ENCODE measurements at places on chromosomes 4 and X. TPM values are rescaled to one million over a fixed set of nuclear protein-coding genes. Genes with fewer than 3 reads are reported as not detected.

DNA sequence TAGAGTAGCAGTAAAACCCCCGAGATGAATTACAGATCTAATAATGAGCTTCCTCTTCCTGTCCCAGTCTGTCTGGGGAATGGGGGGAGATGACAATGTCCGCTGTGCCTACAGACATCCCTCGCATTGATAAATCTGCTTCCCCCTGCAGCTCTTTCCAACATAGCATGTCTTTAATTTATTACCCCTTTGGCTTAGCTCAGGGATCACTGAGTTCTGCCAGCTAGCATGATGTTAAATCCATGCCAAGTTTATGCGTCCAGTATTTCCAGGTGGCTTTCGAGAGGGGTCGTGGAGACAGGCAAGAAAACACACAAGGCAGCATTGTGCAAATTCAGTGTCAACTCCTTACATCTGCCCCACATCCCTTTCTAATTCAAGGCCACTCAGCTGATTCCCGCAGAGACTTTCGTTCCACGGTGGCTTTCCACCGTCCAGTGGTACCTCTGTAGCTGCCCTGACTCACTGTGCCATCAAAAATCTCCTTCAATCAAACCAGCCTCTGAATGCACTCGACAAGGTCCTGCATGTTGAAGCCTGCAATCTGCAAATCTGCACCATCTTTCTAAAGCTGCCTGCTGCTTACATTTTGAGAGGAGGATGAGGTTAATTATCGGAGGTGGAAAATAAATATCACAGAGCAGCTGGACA lies 75.1 kb downstream of the MXRA5 start:
- no peaks in the 10 kb centered on the region for H3K36me3 ChIP-seq
- no peaks in the 10 kb centered on the region for H3K27me3 ChIP-seq
- no peaks in the 10 kb centered on the region for H3K4me1 ChIP-seq
- DNase-seq, result no peak
- H3K27ac ChIP-seq, result no peak overlapping the region

GRCh38 chrX:150777328-150777992 lies 84.3 kb downstream of the MTMR1 start:
- no peaks in the 10 kb centered on the region for H3K27me3 ChIP-seq
- H3K4me3 ChIP-seq, result no peak overlapping the region
- DNase-seq, result no peak
- no peaks in the 10 kb centered on the region for H3K4me1 ChIP-seq
- H3K27ac ChIP-seq, result no peak overlapping the region
- H3K36me3 ChIP-seq, result no peaks in the 10 kb centered on the region

GRCh38 chrX:9878146-9878820 lies 88.9 kb upstream of the CLDN34 start:
- no peak overlapping the region for H3K4me3 ChIP-seq
- H3K27me3 ChIP-seq, result no peaks in the 10 kb centered on the region
- H3K4me1 ChIP-seq, result no peaks in the 10 kb centered on the region
- no peak for DNase-seq

GRCh38 chr4:48766131-48766792 lies 13.8 kb downstream of the FRYL start:
- H3K27me3 ChIP-seq, result no peaks in the 10 kb centered on the region
- no peak overlapping the region for H3K27ac ChIP-seq
- H3K4me3 ChIP-seq, result no peak overlapping the region
- no peaks in the 10 kb centered on the region for H3K4me1 ChIP-seq
- DNase-seq, result no peak
- H3K36me3 ChIP-seq, result no peaks in the 10 kb centered on the region

The FAM9C gene
- total RNA-seq, result not detected

GRCh38 chrX:48751343-48751742 lies 10.2 kb upstream of the GLOD5 start:
- no peaks in the 10 kb centered on the region for H3K4me1 ChIP-seq
- no peak for DNase-seq
- H3K36me3 ChIP-seq, result no peaks in the 10 kb centered on the region

- H3K4me1 ChIP-seq, result no peaks in the 10 kb centered on the region
- no peak overlapping the region for H3K4me3 ChIP-seq
- H3K27ac ChIP-seq, result no peak overlapping the region
- DNase-seq, result no peak
- no peaks in the 10 kb centered on the region for H3K27me3 ChIP-seq
These were observed 708.6 kb downstream of the C4orf33 start for GRCh38 chr4:129804461-129804981.

The PF4V1 gene
- 0.88 TPM for total RNA-seq

The NIPAL1 gene
- total RNA-seq, result 1.1 TPM

- DNase-seq, result no peak
- no peaks in the 10 kb centered on the region for H3K4me1 ChIP-seq
- no peak overlapping the region for H3K4me3 ChIP-seq
- H3K27me3 ChIP-seq, result no peaks in the 10 kb centered on the region
- no peak overlapping the region for H3K27ac ChIP-seq
These were observed 746.7 kb downstream of the STPG2 start for GRCh38 chr4:97396605-97397004.

DNA sequence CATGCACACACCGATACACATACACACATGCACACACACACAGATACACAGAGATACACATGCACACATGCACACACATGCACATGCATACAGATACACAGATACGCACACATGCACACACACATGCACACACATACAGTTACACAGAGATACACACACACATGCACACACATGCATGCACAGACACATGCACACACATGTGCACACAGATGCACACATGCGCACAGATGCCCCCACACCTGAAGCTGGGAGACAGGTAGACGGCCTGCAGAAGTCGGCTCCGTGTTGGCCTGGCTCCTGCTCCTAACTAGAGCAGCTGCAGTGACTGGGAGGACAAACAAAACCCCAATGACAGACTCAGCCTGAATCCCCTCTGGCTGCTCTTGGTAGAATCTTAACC lies 46.8 kb downstream of the PSAPL1 start:
- H3K27me3 ChIP-seq, result no peaks in the 10 kb centered on the region
- no peaks in the 10 kb centered on the region for H3K36me3 ChIP-seq
- no peak overlapping the region for H3K4me3 ChIP-seq
- H3K4me1 ChIP-seq, result no peaks in the 10 kb centered on the region

The MAGEC3 gene
- 0.99 TPM for total RNA-seq

GRCh38 chr4:97585274-97585673 lies 558.0 kb downstream of the STPG2 start:
- DNase-seq, result no peak
- no peaks in the 10 kb centered on the region for H3K4me1 ChIP-seq
- no peaks in the 10 kb centered on the region for H3K36me3 ChIP-seq
- H3K27ac ChIP-seq, result no peak overlapping the region
- H3K4me3 ChIP-seq, result no peak overlapping the region

- H3K4me3 ChIP-seq, result no peak overlapping the region
- H3K4me1 ChIP-seq, result peaks cover 4% of the 10 kb centered on the region
- peak; percentile 91 for DNase-seq
- no peaks in the 10 kb centered on the region for H3K27me3 ChIP-seq
- no peaks in the 10 kb centered on the region for H3K36me3 ChIP-seq
- no peak overlapping the region for H3K27ac ChIP-seq
These were observed 95.7 kb downstream of the NPNT start for GRCh38 chr4:105990933-105991332.

- DNase-seq, result no peak
- H3K4me3 ChIP-seq, result no peak overlapping the region
- H3K27ac ChIP-seq, result no peak overlapping the region
- H3K27me3 ChIP-seq, result no peaks in the 10 kb centered on the region
- H3K4me1 ChIP-seq, result no peaks in the 10 kb centered on the region
- H3K36me3 ChIP-seq, result no peaks in the 10 kb centered on the region
These were observed 45.5 kb downstream of the CLNK start for GRCh38 chr4:10639100-10639499.

The XK gene
- 0.93 TPM for total RNA-seq

- no peak overlapping the region for H3K27ac ChIP-seq
- no peaks in the 10 kb centered on the region for H3K36me3 ChIP-seq
- no peaks in the 10 kb centered on the region for H3K4me1 ChIP-seq
- H3K27me3 ChIP-seq, result no peaks in the 10 kb centered on the region
These were observed 21.3 kb upstream of the CLCN5 start for GRCh38 chrX:49901048-49901447.

GRCh38 chr4:94372228-94372978 lies 29.8 kb upstream of the HPGDS start:
- H3K27ac ChIP-seq, result no peak overlapping the region
- no peak for DNase-seq
- no peaks in the 10 kb centered on the region for H3K4me1 ChIP-seq
- H3K36me3 ChIP-seq, result no peaks in the 10 kb centered on the region

The KCND1 gene
- 3.4 TPM for total RNA-seq

- no peak for DNase-seq
- no peak overlapping the region for H3K27ac ChIP-seq
- H3K27me3 ChIP-seq, result no peaks in the 10 kb centered on the region
- no peaks in the 10 kb centered on the region for H3K36me3 ChIP-seq
- no peak overlapping the region for H3K4me3 ChIP-seq
These were observed 483.5 kb downstream of the ACTRT1 start for GRCh38 chrX:127568691-127569090.

GRCh38 chr4:23614284-23614892 lies 275.5 kb downstream of the PPARGC1A start:
- no peaks in the 10 kb centered on the region for H3K4me1 ChIP-seq
- no peak overlapping the region for H3K27ac ChIP-seq
- no peak overlapping the region for H3K4me3 ChIP-seq
- no peak for DNase-seq
- no peaks in the 10 kb centered on the region for H3K36me3 ChIP-seq

DNA sequence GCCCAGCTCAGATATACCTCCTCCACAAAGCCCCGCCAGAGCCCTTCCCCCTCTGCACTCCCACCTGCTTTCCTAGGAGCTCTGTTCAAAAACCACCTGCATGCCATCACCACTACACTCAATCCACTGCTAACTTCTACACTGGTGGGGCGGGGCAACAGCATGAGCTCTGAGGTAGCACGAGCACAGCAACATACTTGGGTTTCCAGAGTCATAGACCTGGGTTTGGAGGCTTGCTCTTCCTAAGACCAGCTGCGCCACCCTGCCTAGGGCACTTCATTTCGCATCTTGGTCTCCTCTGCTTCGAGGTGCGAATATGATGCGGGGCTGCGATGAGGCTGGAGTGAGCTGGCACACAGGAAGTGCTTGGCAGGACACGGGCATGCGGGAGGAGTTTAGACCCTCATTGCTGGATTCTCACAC lies 3.6 kb downstream of the SASH3 start:
- H3K36me3 ChIP-seq, result no peaks in the 10 kb centered on the region
- no peak overlapping the region for H3K4me3 ChIP-seq
- no peaks in the 10 kb centered on the region for H3K4me1 ChIP-seq
- DNase-seq, result no peak

DNA sequence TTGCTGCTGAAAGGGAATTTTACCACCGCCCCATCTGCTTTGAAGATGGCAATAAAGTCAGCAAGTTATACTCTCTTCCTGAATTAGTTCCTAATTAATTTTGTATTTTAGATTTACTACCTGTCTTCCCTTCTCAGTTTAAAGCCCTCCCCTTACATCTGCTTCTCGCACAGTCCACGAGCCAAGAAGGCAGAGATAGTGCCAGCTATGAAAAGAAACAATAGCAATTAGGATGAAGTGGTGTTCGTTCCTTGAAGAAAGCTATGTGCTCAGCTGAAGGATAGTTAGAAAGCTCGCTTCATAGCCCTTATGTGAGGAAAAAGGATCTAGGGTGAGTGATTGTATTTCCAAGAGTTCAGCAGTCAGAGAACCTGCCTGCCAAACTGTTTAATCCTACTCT lies 1678.8 kb upstream of the TENM3 start:
- H3K27ac ChIP-seq, result no peak overlapping the region
- no peak overlapping the region for H3K4me3 ChIP-seq
- H3K27me3 ChIP-seq, result no peaks in the 10 kb centered on the region
- no peaks in the 10 kb centered on the region for H3K36me3 ChIP-seq
- H3K4me1 ChIP-seq, result no peaks in the 10 kb centered on the region

Data from aorta (tissue), 5 donors.